ENCODE measurements at places on chromosomes 4 and X. TPM values are rescaled to one million over a fixed set of nuclear protein-coding genes. Genes with fewer than 3 reads are reported as not detected.

DNA sequence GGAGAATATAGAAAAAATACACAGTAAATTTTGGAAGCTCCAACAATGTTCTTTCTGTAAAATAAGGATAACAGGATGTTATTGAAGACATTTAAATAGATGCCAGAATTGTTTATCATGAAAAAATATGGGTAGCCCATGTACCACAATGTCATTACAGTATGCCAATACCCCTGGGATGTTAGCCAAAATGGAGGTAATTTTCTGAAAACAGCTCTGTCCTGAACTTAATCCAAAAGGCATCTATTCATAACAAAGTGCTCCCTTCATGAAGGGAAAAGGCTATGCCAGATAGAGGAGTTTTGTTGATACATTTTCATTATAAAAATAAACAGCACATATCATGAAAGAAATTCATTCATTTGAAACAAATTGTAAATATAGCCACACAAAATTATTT lies 1902.6 kb upstream of the AGA start:
- H3K27me3 ChIP-seq, result no peaks in the 10 kb centered on the region
- H3K4me1 ChIP-seq, result no peaks in the 10 kb centered on the region
- no peak overlapping the region for H3K27ac ChIP-seq
- no peak for DNase-seq
- H3K36me3 ChIP-seq, result no peaks in the 10 kb centered on the region

DNA sequence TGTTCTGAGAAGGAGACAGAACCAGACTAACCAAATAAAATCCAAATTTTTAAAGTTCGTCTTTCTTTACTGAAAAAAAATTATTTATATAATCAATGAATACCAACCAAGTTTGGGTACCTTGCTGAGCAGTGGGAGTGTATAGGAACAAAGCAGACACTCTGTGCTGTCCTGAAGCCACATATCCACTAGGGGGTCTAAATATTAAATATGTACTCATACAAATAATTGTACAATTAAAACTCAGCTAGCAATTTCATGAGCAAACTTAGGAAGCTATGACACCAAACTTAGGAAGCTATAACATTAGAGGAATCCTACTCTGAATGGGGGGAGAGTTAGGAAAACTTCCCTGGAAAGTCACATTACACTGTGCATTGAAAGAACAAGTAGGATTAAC lies 582.0 kb upstream of the EPHA5 start:
- no peaks in the 10 kb centered on the region for H3K27me3 ChIP-seq
- no peak for DNase-seq
- peaks cover 2% of the 10 kb centered on the region for H3K4me1 ChIP-seq
- H3K4me3 ChIP-seq, result no peak overlapping the region

SCRG1 gene
- 2.6 TPM for total RNA-seq

CACNA1F gene
- not detected for total RNA-seq

TMPRSS11D gene
- total RNA-seq, result not detected

DNA sequence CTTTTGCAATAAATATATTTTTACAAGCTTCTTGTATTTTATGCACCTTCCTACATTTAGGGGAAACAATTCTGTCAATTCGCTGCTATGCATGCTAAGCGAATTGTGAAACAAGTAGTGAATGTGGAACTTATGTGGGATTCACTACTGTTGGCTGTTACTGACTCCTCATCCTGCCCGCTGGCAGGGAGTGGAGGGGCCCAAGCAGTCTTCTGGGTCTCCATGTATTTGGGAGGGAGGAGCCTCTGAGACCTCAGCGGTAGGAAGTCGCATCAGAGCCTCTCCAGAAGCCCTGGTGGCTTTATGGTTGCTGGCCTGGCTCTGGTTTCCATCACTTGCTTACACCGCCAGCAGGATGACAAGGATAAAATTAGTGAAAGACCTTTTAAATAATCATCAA lies 3.7 kb upstream of the SETD7 start:
- H3K4me3 ChIP-seq, result no peak overlapping the region
- no peak for DNase-seq
- no peak overlapping the region for H3K27ac ChIP-seq
- no peaks in the 10 kb centered on the region for H3K36me3 ChIP-seq
- peaks cover 9% of the 10 kb centered on the region for H3K27me3 ChIP-seq

CSAG2 gene
- not detected for total RNA-seq

SPANXN3 gene
- not detected for total RNA-seq

MGAT4D gene
- not detected for total RNA-seq

- H3K27me3 ChIP-seq, result no peaks in the 10 kb centered on the region
- no peak for DNase-seq
- no peaks in the 10 kb centered on the region for H3K36me3 ChIP-seq
These were observed 576.5 kb upstream of the CPXCR1 start for GRCh38 chrX:88170553-88170952.

DNA sequence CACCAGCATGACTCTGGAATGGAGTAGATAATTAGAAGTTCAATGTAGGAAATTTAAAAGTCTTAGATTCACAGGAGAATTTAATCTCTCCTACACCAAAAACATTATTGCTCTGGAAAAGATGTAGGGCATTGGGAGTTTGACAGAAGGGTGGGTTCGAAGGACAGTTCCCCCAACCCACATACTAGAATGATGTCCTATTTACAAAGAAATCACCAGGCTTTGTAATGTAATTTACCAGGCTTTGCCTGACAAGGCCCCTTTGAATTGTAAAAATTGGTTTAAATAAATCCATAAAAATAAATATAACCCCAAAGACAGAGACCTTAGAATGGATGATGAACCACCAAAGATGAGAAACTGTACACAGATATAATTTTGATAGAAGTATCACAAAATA lies 399.2 kb upstream of the GRID2 start:
- H3K4me1 ChIP-seq, result no peaks in the 10 kb centered on the region
- no peaks in the 10 kb centered on the region for H3K36me3 ChIP-seq
- no peak for DNase-seq
- no peak overlapping the region for H3K27ac ChIP-seq
- no peak overlapping the region for H3K4me3 ChIP-seq

DNA sequence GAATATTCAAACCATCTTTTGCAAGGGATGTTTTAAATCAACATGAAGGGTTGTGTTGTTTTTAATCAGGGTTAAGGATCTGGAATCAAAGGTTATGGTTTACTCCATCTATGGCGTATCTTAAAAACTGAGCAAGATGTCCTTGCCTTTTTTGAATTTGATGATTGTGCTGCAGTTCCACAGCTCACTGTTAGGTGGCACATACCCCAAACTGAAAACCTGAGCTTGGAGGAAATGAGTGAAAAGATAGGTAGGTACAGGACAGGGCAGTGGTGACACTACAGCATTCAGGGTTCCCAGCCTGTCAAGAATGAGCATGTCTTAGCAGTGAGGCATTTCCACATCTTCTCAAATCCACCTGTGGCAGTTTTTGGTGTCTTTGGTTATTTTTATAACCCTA lies 13.1 kb upstream of the EOLA1 start:
- H3K4me1 ChIP-seq, result no peaks in the 10 kb centered on the region
- H3K36me3 ChIP-seq, result no peaks in the 10 kb centered on the region
- no peak for DNase-seq
- no peaks in the 10 kb centered on the region for H3K27me3 ChIP-seq
- H3K4me3 ChIP-seq, result no peak overlapping the region

NXF2 gene
- total RNA-seq, result not detected

GRCh38 chrX:46841346-46841745 lies 4.5 kb downstream of the RP2 start:
- peaks cover 23% of the 10 kb centered on the region for H3K4me1 ChIP-seq
- H3K36me3 ChIP-seq, result no peaks in the 10 kb centered on the region
- no peak for DNase-seq
- peak overlapping the region; percentile 92 for H3K27ac ChIP-seq

DNA sequence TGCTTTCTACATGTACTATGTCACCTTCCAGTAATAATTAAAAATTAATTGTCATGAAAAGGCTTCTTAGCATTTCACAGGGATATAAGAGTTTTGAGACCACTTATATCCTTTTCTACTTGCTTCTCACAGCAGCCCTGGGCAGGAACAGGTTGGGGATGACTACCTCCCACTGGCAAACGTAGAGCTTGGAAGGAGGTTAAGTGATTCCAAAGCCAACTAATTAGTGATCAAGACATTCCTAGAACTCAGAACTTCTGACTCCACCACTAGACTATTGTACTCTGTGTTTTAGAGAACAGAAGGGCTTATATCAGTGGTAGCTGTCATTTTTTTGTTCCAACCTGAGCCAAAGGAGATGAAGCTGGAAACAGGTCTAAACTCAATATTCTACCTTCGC lies 364.5 kb upstream of the BOD1L1 start:
- no peak overlapping the region for H3K4me3 ChIP-seq
- H3K27ac ChIP-seq, result peak overlapping the region; percentile 88
- no peak for DNase-seq

DNA sequence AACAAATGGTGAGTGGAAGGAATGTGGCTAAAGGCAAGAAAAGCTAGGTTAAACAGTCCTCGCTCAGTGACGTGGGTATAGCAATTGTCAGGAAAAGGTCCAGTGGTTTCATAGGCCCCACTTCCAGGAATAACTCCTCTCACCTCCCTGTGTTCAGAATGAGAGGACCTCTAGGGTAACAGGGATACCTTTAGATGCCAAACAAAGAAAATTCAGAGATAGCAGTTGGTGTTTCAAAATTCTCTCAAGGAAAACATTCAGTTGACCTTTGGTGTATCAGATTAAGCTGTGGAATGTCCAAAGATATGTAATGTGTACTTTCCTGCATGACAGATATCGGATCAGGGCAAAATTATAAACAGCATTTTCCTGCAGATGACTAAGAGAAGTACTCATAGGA lies 155.9 kb downstream of the ARHGAP6 start:
- H3K27ac ChIP-seq, result peak overlapping the region; percentile 74
- H3K27me3 ChIP-seq, result no peaks in the 10 kb centered on the region
- H3K4me3 ChIP-seq, result no peak overlapping the region
- no peaks in the 10 kb centered on the region for H3K36me3 ChIP-seq
- peaks cover 12% of the 10 kb centered on the region for H3K4me1 ChIP-seq

RFC1 gene
- 44.6 TPM for total RNA-seq

- peaks cover 13% of the 10 kb centered on the region for H3K4me1 ChIP-seq
- H3K4me3 ChIP-seq, result no peak overlapping the region
- H3K27me3 ChIP-seq, result no peaks in the 10 kb centered on the region
These were observed 96.7 kb upstream of the FTHL17 start for GRCh38 chrX:31168551-31168950.

DNA sequence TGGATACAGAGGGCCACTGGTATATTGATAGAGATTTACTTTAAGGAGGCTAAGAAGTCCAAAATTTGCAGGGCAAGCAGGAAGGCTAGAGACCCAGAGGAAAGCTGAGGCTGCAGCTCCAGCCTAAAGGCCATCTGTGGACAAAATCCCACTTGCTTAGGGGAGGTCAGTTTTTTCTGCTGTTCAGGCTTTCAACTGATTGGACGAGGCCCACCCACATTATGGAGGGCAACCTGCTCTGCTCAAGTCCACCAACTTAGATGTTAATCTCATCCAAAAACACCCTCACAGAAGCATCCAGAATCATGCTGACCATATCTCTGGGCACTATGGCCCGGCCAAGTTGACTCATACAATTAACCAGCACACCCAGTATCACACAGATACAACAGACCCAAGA lies 176.3 kb downstream of the EVC2 start:
- H3K4me1 ChIP-seq, result no peaks in the 10 kb centered on the region
- no peak overlapping the region for H3K27ac ChIP-seq
- peaks cover 16% of the 10 kb centered on the region for H3K27me3 ChIP-seq
- DNase-seq, result no peak

HMGB2 gene
- 51.7 TPM for total RNA-seq

DNA sequence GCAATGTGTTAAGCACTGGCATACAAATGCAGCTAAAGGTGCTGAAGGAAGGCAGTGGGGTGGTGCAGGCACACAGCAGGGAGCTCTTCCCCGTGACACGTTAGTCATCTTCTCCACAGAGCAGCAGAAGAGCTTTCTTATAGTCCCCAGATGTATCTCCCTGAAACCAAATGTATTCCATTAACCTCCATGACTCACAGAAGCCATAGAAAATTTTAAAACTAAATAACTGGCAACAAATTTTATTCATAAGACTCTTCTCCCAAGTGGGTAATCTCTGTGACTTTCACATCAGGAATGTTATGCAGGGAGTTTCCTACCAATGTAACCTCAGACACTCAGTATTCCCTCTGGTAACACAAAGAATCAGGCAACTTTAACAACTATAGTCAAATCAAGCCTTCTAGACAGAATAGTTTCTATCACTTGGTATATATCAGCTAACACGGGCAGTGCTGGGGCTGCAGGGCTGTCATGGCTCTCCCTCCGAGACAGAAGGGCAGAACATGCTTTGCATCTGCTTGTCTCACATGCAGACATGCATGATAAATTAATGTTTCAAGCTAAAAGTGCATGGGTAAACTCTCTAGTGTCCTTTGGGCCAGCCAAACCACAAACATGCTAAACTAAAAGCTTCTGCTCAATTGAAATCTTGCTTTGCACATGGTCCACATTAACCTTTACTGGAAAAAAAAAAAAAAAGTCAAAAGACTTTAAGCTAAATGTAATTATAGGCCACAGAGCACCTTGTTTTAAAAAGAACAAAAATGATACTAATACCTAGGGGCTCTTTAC lies 28.2 kb downstream of the ANXA5 start:
- H3K4me1 ChIP-seq, result peaks cover 48% of the 10 kb centered on the region
- H3K27me3 ChIP-seq, result no peaks in the 10 kb centered on the region
- peaks cover 63% of the 10 kb centered on the region for H3K36me3 ChIP-seq

GRCh38 chr4:108181704-108182103 lies 13.0 kb upstream of the LEF1 start:
- H3K36me3 ChIP-seq, result no peaks in the 10 kb centered on the region
- H3K4me3 ChIP-seq, result no peak overlapping the region
- H3K4me1 ChIP-seq, result no peaks in the 10 kb centered on the region
- peaks cover 30% of the 10 kb centered on the region for H3K27me3 ChIP-seq

- no peak for DNase-seq
- H3K27ac ChIP-seq, result no peak overlapping the region
- H3K4me1 ChIP-seq, result peaks cover 7% of the 10 kb centered on the region
These were observed 335.8 kb upstream of the SFRP2 start for GRCh38 chr4:154124539-154125255.

- H3K27ac ChIP-seq, result no peak overlapping the region
- H3K4me1 ChIP-seq, result peaks cover 34% of the 10 kb centered on the region
- no peak for DNase-seq
- peaks cover 2% of the 10 kb centered on the region for H3K27me3 ChIP-seq
These were observed 46.4 kb upstream of the GPM6B start for GRCh38 chrX:13863324-13863723.

TEC gene
- total RNA-seq, result 0.13 TPM

DNA sequence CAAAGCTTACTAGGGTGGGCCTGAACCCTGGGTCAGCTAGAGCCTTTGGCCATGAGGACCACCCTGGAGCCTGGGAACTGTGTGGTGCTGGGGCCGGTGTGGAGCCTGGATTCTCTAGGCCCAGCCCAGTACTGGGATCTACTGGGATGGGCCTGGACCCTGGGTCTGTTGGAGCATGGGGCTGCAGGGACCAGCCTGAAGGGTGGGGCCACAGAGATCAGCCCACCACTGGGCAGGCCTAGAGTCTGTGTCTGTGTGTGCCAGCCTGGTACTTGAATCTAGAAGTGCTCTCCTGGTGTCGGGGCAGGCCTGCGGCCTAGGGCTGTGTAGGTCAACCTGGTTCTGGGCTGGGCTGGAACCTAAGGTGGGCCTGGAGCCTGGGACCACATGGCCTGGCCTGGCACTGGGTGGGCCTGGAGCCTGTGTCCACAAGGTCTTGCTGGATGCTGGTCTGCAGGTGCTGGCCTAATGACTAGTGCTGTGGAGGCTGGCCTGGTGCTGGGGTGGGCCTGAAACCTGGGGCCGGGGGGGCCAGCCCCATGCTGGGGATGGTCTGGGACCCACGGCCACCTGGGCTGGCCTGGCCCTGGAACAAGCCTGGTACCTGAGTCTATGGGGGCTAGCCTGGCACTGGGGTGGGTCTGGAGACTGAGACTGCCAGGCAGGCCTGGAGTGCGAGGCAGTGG lies 21.1 kb downstream of the KANTR start:
- no peaks in the 10 kb centered on the region for H3K36me3 ChIP-seq
- no peak overlapping the region for H3K27ac ChIP-seq
- no peak for DNase-seq
- H3K4me3 ChIP-seq, result no peak overlapping the region
- peaks cover 3% of the 10 kb centered on the region for H3K4me1 ChIP-seq

SPARCL1 gene
- total RNA-seq, result 4.0 TPM
